Type B pancreatic cell (in vitro differentiated cells): ENCODE measurements at places on chromosomes 5 and 9. TPM values are rescaled to one million over a fixed set of nuclear protein-coding genes. Genes with fewer than 3 reads are reported as not detected.

Gene B4GALT1
- total RNA-seq = 91.9 and 150 TPM in 2 replicates

Gene CDC42SE2
- total RNA-seq = 26.0 and 27.8 TPM in 2 replicates

Gene CAPSL
- 0.45 and 2.3 TPM in 2 replicates for total RNA-seq

Gene PIP5KL1
- total RNA-seq = 5.8 and 9.4 TPM in 2 replicates

Gene CARTPT
- 0.34 and 0.43 TPM in 2 replicates for total RNA-seq

Gene SLC2A6
- total RNA-seq = 8.2 and 9.7 TPM in 2 replicates

Gene C9orf50
- not detected in 2 replicates for total RNA-seq

Gene JAKMIP2
- total RNA-seq = 2.7 and 13.8 TPM in 2 replicates

Gene NACC2
- 9.3 and 15.1 TPM in 2 replicates for total RNA-seq

Gene PCDHA9
- 1.5 and 2.5 TPM in 2 replicates for total RNA-seq

Gene HNRNPA0
- 50.4 and 67.0 TPM in 2 replicates for total RNA-seq
